ENCODE measurements at places on chromosomes 1 and 21.

DNA sequence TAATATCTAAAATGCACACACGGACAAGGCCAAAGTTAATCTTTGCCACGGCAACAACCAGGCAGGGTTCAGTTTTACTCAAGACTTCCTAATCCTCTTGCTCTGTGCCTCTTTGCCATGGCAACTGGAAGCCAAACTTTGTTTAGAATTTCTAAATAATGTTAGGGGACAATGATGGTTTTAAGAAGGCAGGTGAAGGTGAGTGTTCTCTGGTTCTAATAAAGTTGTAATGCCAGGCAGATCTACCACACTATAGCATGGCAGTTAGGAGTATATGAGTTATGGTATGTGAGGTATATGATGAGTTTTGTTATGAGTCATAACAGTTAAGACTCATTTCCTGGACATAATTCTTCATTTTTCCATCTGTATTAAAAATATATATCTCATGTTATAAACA is 2.7 kb downstream of the PTPRC start:
- DNase-seq = no peak

GRCh38 chr1:147539122-147539575 is 2.2 kb upstream of the BCL9 start:
- DNase-seq = no peak

DNA sequence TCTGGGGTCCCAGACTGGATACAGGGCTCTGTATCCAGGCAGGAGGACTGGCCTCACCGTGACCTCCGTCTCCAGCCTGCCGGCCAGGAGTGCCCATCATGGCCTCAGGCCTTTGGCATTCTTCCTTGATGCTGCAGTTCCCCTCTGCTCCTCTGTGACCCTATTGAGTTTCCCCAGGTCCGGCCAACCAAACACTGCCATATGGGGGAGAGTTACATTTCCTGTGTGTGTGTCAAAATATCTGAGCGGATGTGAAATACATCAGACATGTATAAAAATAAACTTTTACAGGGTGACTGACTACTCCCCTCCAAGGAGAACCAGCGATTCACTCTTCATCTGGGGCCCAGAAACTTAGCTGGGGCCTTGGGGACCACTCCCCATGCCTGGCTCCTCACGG is 10.2 kb upstream of the UBL4B start:
- DNase-seq = no peak

DNA sequence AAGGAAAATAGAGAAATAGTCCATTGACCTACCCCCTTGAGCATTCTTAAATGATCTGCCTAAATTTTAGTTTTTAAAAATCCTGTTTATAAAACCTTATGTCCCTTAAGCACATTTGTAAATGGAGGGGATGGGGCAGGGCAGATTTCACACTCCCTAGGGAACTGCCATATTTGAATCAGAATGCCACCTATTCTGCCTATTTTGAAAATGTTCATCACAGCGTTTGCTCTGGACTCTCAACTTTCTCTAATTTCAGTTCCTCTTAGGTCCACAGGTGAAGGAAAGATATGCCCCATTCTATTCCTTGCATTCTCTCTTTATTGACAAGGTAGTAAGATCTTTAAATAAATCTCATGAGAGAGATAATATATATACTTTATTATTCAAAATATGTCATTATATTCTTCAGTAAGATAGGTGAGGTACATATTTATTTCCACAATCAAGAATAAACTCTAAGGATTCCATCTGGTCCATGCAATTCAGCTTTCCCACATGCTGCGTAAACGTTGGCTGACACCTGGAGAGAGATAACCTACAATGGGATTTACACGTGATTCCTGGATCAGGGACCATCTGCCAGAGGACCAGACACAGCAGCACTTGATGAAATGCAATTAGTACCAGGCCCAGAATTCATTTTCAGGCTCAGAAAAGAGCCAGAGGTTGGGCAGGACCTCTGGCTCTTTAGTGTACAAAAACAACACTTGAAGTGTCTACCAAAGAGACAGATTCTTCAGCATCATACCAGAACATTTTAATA is 1.2 kb upstream of the LPGAT1 start:
- no peak for DNase-seq

DNA sequence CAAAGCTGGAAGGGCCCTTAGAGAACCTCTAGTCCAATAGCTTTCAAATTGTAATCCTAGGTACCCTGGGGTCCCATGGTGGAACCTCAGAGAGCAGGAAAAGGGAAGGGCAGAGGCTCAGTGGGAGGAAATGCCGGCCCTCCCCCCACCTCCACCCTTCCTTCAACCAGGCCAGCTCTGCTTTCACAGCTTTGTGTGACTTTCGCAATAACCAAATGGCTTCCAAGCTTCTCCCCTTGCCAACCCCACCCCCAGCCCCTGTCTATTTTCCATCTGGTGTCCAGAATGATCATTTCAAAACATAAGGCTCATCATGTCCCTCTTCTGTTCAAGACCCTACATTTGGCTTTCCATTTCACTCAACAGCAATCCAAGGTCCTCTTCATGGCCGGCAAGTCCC is 74.4 kb downstream of the CD58 start:
- DNase-seq = no peak

- DNase-seq = no peak
Observed at GRCh38 chr1:44025816-44026215, 5.4 kb downstream of the SLC6A9 start.

DNA sequence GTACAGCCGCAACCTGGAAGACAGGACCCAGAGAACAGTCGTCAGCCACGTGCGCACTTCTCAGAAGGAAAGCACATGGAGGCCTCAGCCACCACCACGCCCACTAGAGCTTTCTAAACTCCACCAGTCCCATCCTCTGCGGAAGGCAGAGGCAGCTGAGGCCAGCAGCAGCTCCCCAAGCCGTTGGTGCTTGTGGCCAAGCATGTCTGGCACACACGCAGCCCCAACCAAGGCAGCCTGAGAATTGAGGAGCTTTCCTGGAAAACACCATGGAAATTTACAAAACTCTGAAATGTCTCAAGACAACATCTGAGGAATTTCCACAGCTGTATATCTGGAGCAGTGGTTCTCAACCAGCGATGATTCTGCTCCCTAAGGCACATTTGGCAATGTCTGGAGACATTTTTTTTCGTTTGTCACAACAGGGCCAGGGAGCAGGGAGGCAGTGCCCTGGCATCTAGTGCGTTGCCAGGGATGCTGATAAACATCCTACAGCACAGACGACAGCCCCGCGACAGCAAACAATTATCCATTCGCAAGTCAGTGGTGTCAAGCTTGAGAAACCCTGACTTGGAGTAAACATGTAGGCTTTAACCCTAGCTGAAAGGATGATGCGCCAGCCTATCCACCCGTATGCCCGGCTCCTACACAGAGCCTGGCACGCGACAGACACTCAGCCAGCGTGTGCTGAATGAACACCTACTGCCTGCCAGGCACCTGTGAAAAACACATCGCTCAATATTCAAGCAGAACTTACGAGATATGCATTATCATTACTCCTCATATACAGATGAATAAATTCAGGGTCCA is 24.7 kb downstream of the NPHP4 start:
- DNase-seq = no peak

GRCh38 chr1:232111611-232112010 is 485.0 kb downstream of the DISC1 start:
- DNase-seq = no peak

- DNase-seq = no peak
Observed at GRCh38 chr1:119882132-119883049, 13.9 kb downstream of the ADAM30 start.

DNA sequence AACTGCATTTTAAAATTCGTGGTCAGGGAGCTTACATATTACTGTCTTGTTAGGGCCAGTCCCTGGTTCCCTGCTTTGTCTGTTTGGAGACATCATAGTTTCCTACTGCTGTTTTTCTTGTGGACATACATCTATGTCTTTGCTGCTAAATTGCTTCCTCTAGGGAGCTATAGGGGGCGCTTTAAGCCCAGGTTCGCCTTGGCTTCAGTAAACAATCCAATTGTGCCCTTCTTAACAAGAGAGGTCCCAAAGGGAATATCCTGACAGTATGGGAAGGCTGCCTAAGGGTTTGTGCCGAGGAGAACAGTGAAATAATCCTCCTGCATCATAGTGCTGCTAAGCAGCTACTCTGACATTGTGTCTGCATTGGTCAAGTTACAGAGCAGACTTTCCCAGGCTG is 112.5 kb downstream of the USH2A start:
- DNase-seq = no peak

DNA sequence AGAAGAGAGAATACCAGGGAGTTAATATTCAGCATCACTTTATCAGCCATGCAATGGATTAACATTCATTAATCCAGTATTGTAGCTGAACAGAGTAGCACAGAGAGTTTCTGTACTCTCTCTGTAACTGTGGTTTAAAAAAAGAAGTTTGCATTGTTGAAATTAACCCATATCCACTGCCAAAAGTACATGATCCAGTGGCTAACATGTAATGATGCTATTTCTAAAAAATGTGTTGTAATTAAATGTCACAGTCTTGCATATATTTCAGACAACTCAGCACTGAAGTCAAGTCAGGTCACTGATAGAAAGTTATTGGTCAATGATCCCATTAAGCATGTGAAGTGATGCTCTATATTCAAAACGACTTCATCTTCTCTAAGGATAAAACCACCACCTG is 141.3 kb downstream of the NRIP1 start:
- DNase-seq = no peak

DNA sequence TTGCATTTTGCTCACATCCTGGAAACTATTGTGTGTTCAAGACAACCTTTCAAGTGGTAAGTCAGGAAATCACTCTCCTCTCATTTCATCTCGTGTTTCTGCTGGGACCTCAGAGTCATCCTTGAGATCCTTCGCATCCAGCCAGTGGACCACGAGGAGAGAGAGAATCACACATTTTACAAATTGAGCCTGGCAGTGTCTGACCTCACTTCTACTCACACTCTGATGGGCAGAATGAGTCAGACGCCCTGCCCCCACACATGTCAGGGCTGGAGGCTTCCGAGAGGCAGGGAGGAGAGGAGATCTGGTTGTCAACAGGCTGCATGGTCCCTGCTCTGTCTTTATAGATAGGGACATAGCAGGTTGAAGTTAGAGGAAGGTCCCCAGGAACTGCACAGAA is 509.7 kb downstream of the AJAP1 start:
- DNase-seq = no peak

DNA sequence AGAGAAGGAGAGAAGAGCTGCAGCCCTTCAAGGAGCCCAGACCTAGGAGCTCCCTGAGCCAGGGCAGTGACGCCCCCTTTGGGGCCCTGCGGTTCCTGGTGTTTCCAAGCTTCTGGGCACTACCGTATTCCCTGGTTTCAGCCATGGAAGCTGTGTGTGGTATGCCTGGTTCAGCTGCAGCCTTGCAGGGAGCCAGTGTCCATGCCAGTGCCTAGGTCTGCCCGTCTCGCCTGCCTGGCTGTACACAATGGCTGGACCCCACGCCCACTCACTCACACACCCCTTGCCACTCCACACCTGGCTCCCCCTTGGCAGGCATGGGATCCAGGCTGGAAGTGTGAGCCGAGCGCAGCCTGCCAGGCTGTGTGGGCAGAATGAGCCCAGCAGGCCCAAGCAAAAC is 87.7 kb downstream of the ADARB1 start:
- no peak for DNase-seq

DNA sequence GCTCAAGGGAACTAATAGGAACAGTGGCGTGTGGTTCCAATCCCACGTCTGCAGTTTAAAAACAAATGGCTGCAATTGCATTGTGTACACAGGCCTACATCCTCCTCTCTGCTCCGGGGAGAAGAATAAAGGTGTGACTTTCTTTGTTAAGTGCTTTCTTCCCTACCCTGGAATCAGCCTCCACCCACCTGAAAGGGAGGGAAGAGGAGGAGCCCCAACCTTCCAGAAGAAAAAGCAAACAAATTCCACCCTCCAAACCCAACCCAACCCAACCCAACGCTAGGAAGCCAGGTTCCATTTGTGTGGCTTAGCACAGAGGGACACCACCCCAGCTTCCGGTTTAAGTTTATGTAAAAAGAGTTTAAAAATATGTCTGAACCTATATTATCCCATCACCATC is 11.8 kb upstream of the BACE2 start:
- no peak for DNase-seq

DNA sequence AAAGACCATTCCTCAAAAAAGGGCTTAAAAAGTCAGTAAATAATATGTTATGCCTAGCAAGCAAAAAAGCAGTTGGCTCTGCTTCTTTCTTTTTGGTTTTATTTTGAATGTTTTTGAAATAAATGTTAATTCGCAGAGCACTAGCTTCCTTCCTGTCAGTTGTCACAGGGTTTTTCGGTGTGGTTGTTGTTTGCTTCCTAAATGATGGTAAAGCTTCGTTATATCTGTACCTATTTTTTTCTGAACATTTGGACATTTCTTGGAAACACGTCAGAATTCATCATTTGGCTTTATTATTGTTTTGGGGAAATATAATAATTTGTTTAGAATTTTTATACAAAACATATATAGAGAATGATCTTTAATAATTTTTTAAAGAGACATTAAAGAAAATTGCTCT is 351.9 kb upstream of the SGIP1 start:
- DNase-seq = no peak

DNA sequence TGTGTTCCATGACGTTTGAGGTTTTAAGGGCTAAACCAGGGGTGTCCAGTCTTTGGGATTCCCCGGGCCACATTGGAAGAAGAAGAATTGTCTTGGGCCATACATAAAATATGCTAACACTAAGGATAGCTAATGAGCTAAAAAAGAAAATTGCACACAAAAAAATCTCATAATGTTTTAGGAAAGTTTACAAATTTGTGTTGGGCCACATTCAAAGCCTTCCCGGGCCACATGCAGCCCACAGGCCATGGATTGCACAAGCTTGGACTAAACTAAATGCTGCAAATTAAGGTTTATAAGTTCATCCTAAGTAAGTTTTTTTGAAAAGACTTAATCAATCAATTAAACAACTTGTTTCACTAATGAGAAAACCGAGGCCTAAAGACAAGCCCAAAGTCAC is 21.9 kb downstream of the NIBAN1 start:
- no peak for DNase-seq

DNA sequence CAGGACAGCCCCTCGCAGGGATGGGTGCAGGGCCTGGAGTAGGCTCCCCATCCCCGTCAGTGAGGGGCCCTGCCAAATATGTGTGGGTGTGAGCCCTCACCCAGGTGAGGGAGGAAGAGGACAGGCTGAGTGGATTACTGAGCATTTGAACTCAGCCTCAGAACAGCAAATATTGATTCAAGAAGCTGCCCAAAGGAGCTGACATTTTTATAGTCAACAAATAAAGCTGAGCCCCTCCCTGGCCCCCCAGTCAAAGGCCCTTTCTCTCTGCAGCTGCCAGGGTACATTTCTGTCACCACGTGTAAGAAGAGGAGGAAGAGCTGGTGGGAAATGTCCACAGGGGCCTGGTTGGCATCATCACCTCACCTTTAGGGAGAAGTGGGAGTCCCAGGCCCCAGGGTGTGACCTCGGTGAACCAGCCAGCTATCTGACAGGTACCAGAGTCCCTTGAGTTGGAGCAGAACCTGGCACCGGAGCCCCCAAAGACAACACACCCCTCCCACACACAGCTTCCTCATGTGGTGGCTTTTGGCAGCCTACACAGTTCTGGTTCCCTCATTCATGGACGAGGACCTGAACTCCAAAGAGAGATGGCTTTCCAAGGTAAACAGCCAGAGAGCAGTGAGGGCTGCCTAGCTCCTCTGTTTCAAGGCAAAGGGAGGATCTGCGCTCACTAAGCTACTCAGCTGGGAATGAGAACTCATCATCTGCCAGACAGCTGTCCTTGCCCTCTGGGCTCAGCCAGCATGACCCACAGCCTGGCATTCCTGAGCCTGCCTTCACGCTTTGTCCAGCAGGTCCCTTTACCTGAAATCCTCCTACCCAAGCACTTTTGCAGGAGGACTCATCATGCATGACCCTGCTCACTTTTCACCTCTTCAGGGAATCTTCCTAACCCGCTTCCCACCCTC is 43.0 kb upstream of the TENT5C start:
- DNase-seq = no peak

GRCh38 chr1:108817016-108817415 is 39.9 kb downstream of the AKNAD1 start:
- no peak for DNase-seq

- DNase-seq = no peak
Observed at GRCh38 chr1:24704411-24705259, 40.6 kb upstream of the CLIC4 start.
